Cortex of kidney (tissue), 1 donor: ENCODE measurements at places on chromosomes 7 and 10.

- DNase-seq = no peak
Observed at GRCh38 chr10:50552308-50552707, 71.4 kb downstream of the SGMS1 start.

- DNase-seq = no peak
Observed at GRCh38 chr10:15542817-15543216, 171.7 kb upstream of the FAM171A1 start.

GRCh38 chr7:23012186-23012585, 1.7 kb downstream of the HYCC1 start:
- DNase-seq = no peak

DNA sequence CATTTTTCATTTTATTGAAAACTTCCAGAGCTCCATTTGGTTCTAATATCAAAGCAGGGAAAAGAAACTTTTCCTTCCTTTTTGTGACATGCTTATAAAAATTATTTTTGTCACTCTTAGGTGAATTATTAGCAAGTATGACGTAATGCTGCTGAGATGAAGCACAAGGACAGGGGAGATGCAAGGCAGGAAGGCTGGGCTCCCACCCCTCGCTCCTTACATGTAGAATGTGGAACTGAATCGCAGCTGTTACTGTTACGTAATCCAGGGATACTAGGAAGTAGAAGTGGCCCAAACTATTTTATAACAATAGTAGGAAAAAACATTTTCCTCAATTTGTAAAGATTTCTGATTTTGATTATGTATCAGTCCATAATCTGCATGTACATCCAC, 17.1 kb upstream of the GTPBP4 start:
- no peak for DNase-seq

DNA sequence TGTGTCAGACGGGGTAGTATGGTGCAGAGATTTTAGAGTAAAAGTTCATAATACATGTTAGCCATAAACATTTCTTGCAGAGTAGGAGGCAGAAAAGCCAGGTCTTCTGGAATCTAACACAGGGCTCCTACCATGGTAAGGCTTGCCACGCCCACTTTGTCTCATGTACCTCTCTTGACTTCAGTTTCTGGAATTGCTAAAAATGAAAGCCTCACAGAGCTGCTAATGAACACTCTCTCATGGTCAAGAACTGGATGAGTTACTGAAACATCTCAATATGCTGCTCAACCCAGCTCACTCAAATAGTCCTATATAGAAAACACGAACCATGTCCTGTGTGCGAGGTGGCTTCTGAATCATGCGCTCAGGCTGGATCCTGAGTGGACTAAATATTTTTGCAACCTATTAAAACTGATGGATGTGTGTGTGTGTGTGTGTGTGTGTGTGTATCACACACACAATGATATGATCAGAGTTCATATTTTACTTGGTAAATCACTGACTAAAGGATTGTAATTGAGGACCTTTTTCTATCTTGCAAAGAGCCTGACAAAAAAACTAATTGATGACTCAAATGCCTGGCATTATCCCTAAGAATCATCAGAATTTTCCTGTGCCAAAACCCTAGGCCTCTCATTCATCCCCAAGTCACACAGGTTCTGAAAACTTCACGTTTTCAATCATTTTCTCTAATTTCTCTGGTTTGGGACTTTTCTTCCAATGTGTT, 1306.6 kb downstream of the XPNPEP1 start:
- no peak for DNase-seq

- DNase-seq = no peak
Observed at GRCh38 chr7:105429746-105430612, 41.3 kb upstream of the SRPK2 start.

GRCh38 chr10:114311023-114311422, 72.0 kb downstream of the VWA2 start:
- DNase-seq = no peak

DNA sequence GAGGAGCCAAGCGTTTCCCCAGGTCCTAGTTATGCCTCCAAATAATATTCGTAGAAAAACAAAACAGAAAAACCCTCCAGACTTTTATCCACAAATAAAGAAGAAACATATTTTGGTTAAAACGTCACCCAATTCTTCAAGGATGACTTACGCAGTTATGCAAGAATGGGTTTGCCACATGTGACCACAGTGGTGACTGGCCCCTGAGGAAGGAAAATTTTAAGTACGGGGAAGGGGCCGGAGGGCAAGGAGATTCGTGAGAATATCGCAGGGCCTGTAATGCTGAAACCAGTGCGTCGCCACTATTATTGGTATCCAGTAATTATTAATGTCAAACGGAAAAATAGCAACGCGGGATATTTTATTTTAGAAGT, 537 bp upstream of the MRPS24 start:
- DNase-seq = no peak

DNA sequence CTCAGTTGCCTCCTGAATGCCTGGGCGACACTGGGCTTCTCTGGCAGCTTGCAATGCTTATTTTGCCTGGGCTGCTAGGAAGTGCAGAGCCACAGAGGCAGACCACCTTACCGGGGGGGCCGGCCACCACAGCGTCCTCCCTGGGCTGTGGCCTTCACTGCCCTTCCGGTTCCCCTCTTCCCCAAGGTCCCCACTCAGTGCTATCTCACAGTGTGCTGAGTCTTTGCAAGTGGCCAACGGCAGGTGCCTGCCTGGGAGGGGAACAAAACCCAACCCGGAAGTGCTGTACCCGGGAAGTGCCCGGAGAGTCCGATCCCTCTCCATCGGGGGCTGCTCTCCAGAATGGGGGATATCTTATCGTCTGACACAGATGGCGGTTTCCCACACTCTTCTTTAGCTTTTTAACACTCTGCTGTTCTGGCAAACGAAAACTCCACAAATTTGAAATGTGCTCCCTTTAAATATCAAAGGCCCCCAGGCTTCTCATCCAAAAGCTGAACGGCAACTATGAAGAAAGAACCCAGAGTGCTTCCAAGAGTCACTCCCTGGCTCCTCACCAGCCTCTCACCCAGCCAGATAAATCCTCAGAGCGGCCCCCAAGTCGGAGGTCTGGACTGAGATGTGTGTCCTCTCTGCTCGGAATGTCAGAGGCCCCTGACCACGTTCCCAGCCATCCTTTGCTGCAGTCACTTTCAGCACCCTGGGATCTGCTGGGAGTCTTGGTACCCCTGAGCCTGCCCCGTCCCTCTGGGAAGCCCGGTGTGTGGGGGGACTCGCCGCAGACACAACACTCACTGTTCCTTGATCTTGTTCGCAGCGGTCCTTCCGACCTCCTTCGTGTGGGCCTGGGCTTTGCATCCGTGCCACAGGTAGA, 165.1 kb downstream of the SVIL start:
- DNase-seq = no peak

DNA sequence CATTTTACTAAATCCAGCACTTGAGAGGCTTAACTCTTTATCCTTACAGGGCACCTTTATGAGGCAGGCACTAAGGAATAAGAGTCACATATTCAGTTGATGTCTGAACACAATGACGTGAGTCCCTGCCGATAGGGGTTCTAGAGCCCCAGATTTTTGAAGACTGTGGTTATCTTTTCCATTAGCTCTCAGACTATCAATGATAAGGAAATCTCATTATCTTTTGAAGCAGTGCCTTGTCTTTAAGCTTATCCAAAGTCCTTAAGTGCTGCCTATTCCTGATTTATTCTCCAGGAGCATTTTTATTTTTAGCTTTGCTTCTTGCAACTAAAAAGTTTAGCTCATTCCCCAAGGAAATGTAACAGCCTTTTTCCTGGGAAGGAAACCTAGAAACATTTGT, 444.1 kb upstream of the LRRN3 start:
- DNase-seq = no peak

DNA sequence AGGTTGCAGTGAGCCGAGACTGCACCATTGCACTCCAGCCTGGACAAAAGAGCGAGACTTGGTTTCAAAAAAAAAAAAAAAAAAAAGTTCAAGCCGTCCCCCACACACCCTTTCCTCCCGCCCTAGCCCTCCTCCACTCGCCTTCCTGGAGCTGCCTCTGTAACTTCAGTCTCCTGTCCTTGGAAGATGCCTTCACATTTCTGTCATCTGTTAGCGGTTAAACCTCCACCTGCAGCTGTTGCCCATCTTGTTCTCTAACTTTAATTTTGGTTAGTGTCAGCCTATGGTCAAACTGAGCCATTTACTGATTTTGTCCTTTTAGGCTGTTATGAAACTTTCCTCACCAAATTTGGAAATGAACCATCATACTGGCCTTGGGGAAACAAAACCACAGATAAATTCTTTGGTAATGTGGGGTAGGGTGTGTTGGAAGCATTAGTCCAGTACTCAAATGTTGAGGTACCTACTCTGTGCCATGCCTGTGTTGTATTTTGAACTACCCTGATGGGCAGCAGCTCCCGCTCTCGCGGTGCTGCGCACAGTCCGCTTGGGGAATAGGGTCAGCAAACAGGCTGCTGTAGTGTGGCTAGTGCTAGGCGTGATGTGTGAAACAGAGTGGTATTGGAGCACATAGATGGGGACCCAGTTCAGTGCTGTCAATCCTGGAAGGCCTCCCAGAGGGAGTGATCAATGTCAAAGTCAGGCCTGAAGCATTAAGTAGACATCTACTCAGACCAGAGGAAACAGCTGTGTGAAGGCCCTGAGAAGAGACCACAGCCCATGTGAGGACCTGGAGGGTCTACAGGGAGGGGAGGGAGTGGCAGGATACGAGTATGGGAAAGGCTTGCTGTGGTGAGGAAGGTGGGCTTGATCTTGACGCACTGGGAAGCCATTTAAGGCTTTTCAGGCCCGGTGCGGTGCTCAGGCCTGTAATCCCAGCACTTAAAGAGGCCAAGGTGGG, 26.9 kb downstream of the SFXN4 start:
- no peak for DNase-seq

DNA sequence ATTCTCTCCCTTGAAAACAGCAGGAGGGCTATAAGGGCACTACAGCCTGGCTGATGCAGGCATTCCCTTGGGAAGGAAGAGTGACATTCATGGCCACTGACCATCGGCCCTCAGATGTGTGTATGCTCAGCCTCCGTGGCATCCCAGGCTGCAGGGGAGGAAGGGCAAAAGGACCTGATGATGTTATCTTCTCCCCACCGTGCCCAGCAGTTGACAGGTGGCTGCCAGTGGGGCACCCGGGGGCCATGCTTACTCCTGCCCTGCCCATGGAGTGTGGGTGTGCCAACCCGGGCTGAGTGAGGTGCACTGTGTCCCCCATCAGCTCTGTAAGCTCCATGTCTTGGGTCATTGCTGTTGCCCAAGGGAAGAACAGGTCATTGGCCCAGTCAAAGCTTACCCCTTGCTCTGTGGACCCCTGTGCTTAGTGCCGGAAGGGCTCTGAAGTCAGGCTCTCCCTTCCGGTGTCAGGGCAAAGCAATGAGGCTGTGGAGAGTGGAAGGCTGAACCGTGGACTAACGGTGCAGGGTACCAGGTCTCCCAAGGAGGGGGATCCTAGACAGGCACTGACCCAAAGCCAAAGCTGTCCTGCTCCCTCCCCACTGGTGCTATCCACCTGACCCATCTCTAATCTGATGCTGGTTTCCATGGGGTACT, 92.2 kb downstream of the CCDC3 start:
- no peak for DNase-seq
